ENCODE measurements at places on chromosomes 6 and 20. TPM values are rescaled to one million over a fixed set of nuclear protein-coding genes. Genes with fewer than 3 reads are reported as not detected.
A peak's percentile ranks its signal among the peaks of the same experiment; 100 is the strongest.

DNA sequence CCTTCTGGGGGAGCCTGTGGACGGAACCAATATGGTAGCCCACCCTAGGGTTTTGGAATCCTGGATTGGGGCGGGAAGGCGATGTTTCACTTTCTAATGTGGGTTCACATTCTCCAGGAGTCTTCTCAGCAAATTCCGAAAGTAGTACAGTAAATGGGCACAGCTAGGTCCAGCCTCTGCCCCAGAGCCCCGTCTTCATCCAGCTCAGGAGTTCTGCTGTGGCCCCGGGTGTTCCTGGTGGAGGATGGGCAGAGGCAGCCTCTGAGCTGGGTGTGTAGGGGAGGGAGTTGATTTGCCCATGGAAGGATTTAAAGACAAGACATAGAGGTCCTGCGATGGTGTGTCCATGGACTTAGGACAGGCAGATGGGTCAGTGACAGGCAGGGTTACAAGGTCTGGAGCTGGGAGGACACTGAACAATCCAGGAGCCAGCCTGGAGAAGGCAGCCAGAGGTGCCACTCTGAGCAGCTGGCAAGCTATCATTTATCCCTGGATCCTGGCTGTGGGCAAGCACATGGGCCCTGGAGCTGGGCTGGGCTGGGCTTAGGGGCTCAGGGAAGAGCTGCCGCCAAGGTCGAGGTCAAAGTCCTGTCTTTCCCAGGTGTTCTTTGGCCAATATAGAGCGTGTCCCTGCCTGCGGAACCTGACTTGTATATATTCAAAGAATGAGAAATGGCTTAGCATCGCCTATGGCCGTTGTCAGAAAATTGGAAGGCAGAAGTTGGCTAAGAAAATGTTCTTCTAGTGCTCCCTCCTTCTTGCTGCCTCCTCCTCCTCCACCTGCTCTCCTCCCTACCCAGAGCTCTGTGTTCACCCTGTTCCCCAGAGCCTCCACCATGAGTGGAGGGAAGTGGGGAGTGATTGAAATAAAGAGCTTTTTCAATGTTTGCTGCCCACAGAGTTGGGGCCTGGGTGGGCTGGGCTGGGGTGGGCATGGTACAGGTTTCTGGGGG is 6.7 kb downstream of the CLPSL1 start:
- no peak for DNase-seq

TXLNB gene
- 1.4 TPM for polyA plus RNA-seq

- DNase-seq, result no peak
Observed at GRCh38 chr6:52734072-52734471, 29.2 kb downstream of the GSTA2 start.

GRCh38 chr20:29452186-29452585 is 1805.3 kb upstream of the DEFB115 start:
- no peak for DNase-seq

OR2J3 gene
- not detected for polyA plus RNA-seq

- no peak for DNase-seq
Observed at GRCh38 chr20:4060064-4060795, 44.9 kb upstream of the RNF24 start.

DUSP15 gene
- 13.9 TPM for polyA plus RNA-seq

GRCh38 chr6:25465941-25466340 is 186.1 kb upstream of the SCGN start:
- peak; percentile 55 for DNase-seq

- DNase-seq, result no peak
Observed at GRCh38 chr20:62025394-62025793, 40.3 kb downstream of the TAF4 start.

GRCh38 chr6:99507648-99508047 is 7.6 kb downstream of the USP45 start:
- DNase-seq, result no peak

- DNase-seq, result no peak
Observed at GRCh38 chr6:45630314-45630713, 252.6 kb upstream of the SUPT3H start.

DNA sequence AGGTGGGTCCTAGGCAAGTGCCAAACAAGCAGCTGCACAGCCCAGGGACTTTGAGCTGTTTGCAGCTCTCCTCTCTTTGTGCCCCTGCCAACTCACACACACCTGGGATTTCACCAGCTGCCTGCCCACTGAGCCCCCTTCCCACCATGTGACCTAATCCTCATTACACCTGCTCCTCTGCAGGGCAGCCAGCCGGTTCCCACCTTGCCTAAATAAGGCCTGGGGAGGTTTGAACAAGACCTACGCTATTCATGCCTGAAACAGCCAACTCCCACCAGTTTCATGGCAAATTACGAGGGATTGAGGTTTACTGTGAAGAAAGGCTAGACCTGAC is 92.6 kb upstream of the SOX4 start:
- no peak for DNase-seq

GRCh38 chr6:11066505-11067347 is 22.6 kb upstream of the ELOVL2 start:
- DNase-seq, result no peak

DDO gene
- polyA plus RNA-seq, result 1.3 TPM

PXDC1 gene
- 14.3 TPM for polyA plus RNA-seq

DNA sequence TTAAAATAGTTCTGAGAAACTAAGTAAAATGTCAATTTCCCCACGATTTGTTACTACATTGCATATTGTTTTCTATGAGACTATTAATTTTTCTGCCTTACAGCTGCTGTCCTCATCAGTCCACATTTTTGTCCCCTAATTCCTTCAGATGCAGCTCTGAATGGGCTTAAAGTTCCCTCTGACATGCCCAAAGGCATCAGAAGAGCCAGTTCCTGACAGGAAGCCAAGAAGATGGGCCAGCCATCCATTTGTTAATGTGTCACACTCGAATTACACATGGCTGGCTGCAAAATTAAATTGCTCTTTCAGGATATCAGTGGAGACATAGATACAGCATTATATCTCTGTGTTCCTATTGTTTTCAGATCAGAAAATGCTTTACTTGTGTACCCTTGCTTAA is 1223.0 kb downstream of the EPHA7 start:
- DNase-seq, result no peak

SNRPB2 gene
- 99.7 TPM for polyA plus RNA-seq

TP53INP2 gene
- 5.6 TPM for polyA plus RNA-seq

GRCh38 chr6:158069800-158070195 is 88.1 kb downstream of the SYNJ2 start:
- no peak for DNase-seq

TREML2 gene
- 0.23 TPM for polyA plus RNA-seq

OLIG3 gene
- polyA plus RNA-seq, result not detected

CRISP2 gene
- polyA plus RNA-seq, result 0.18 TPM

DNA sequence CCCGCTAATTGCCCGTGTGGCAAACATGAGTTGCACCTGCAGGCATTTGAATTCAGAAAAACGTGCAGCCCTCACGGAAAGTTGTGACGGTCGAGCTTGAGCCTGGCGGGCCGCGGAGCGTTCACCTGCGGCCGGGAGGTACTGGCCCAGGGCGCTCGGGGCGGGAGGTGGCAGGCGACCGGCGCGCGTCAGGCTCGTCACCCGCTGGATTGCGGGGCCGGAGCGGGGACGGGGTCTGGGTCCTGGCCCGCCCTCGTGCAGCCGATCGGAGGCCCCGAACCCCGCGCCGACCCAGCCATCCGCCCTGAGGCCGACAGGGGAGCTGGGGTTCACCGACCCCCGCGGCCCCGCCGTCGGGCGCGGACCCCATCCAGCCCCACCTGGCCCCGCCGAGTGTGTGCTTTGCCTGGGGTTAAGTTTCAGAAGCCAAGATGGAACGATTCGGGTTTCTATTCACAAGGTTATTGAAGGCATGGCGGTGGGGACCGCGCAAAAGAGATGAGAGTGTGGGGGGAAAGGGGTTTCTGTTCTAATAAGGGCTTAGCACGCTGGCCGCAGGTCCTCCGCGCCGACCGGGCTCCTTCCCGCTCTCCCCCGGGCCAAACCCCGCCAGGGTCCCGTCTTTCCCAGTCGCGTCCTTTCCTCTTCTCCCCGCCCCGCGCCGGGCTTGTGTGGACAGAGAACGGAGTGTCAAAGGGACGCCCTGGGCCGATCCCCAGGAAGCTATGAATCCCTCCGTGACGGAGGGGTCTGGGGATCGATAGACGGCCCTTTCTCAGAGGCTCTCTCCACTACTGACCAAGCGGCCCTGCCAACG is 1.6 kb upstream of the HEY2 start:
- peak; percentile 27 for DNase-seq

RIPOR3 gene
- 2.2 TPM for polyA plus RNA-seq

- no peak for DNase-seq
Observed at GRCh38 chr6:91082311-91082832, 495.5 kb upstream of the MAP3K7 start.

DNA sequence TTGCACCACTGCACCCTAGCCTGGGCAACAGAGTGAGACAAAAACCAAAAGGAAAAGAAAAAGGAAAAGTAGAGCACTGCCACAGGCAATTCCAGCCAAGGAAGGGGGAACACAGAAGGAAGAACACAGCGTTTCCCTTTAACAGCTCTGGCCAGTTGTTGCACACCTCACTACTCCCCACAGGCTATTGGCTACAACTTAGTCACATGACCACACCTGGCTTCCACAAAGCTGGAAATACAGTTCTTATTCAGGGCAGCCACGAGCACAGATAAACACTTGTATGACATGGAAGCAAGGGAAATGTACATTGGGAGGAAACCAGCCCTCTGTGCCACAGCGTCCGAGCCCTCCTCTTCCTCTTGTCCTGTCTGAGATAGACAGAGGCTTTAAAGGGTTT is 249.0 kb upstream of the JARID2 start:
- DNase-seq, result no peak

GRCh38 chr20:17437251-17437650 is 93.9 kb downstream of the BFSP1 start:
- DNase-seq, result no peak

GRCh38 chr6:126198631-126199030 is 141.3 kb upstream of the CENPW start:
- DNase-seq, result no peak

- DNase-seq, result no peak
Observed at GRCh38 chr20:61968036-61968810, 97.5 kb downstream of the TAF4 start.

- DNase-seq, result no peak
Observed at GRCh38 chr6:39309942-39310531, 4.2 kb downstream of the KCNK17 start.

GRCh38 chr6:390914-391558 is 516 bp upstream of the IRF4 start:
- no peak for DNase-seq

DNA sequence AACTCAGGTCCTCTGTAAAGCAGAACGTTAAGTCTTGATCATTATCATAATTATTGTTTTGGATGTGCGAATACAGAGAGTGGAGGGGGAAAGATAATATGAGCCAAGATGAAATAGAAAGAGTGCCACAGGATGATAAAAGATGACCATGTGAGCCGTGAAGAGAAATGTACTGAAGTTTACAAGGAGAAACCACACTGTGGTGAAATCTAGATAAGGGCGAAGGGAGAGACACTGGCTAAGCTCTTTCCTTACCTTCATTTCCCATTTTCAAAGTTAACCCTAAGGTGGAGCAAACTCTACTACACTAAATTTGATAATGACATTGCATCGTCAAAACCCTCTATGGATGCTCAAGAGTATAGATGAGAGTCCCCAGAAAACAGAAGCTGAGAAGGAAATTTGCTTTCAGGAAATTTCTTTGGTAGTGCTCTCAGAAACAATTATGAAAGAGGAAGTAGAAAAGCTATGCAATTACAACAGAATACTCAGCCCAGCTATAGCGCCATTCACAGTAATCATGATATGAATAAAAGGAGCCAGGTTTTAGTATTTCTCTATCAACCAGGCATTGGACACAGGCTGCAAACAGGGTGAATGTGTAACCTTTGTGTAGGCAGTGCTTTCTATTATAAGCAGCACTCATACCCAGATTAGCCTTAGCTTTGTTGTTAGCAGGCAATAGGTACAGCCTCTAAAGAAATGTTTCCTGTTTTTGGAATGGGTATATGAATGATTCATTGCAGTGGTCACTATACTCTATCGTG is 1080.7 kb downstream of the GRIK2 start:
- no peak for DNase-seq

GRCh38 chr6:149254253-149254652 is 63.3 kb upstream of the TAB2 start:
- DNase-seq, result no peak

DNA sequence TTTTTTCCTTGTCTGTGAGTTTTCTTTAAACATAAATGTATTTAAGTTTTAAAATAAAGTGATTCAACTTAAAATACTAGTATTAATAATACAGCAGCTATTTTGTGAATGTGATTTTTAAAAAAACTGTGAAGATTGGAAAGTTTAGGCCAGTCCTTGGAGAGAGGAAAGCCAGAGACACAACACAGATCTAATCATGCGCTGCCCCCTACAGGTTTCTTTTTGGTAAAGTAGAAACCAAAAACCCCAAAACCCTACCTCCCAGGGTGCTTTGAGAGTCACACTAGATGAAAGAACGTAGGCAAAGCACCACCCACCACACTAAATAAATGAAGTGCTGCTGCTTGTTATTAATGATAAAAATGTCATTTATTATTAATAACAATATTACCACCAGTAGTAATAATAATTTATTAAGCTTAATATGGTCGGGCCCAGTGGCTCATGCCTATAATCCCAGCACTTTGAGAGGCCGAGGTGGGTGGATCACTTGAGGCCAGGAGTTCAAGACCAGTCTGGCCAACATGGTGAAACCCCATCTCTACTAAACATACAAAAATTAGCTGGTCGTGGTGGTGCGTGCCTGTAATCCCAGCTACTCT is 33.7 kb downstream of the SLC9A8 start:
- peak; percentile 40 for DNase-seq

GRCh38 chr6:402901-403658 is 11.5 kb downstream of the IRF4 start:
- DNase-seq, result no peak

DNA sequence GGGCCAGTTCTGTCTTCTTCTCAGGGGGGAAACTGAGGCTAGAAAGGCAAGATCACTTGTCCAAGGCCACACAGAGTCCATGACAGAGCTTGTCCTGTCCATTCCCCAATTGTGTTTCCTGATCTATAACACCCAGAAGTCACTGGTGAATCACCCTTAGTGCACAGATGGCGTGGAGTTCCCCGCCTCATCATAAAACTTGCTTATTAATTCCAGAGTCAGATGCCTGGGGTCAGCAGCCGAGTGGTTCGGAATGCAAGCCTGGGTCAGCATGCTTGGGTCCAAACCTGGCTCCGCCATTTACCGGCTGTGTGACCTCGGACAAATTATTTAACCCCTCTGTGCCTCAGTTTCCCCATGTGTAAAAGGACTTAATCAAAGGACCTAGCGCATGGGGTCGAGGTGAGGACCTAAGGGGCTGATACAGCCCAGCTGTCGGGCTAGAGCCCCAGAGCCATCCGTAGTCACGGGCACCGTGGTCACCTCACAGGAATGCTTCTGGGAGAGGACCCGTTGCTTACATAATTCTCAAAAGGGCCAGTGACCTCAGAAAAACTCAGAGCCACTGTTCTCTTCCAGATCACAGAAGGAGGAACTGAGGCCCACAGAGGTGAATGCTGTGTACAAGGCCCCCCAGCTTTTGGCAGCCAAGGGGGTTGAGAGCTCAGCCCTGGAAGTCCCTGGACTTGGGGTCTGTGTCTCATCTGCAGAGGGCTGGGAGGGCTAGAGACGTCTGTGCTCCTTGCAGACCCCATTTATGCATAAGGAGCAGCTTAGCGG is 1.4 kb upstream of the ZBP1 start:
- no peak for DNase-seq

DXO gene
- 28.1 TPM for polyA plus RNA-seq

GRCh38 chr6:107936162-107936909 is 21.7 kb downstream of the SEC63 start:
- no peak for DNase-seq

GRCh38 chr6:146212781-146213180 is 183.9 kb downstream of the GRM1 start:
- no peak for DNase-seq

GRCh38 chr20:49542514-49542991 is 25.4 kb downstream of the PTGIS start:
- DNase-seq, result no peak

GRCh38 chr20:34753706-34754461 is 49.7 kb downstream of the TP53INP2 start:
- DNase-seq, result no peak
